ENCODE measurements at places on chromosomes 16 and 17. TPM values are rescaled to one million over a fixed set of nuclear protein-coding genes. Genes with fewer than 3 reads are reported as not detected.

Gene EVI2A
- total RNA-seq, result 2.2 TPM

Gene PRCD
- total RNA-seq, result 3.2 TPM

GRCh38 chr16:89607937-89608740, 5.3 kb upstream of the DPEP1 start:
- no peak overlapping the region for H3K4me3 ChIP-seq
- H3K36me3 ChIP-seq, result no peaks in the 10 kb centered on the region
- H3K27ac ChIP-seq, result no peak overlapping the region

GRCh38 chr16:26651464-26651863, 415.3 kb upstream of the C16orf82 start:
- DNase-seq, result no peak
- no peak overlapping the region for H3K4me3 ChIP-seq
- H3K27ac ChIP-seq, result no peak overlapping the region
- H3K36me3 ChIP-seq, result no peaks in the 10 kb centered on the region

- H3K27me3 ChIP-seq, result no peaks in the 10 kb centered on the region
- H3K4me1 ChIP-seq, result peaks cover 2% of the 10 kb centered on the region
- no peak overlapping the region for H3K4me3 ChIP-seq
Observed at GRCh38 chr17:83175119-83175821, 95.9 kb downstream of the METRNL start.

- H3K36me3 ChIP-seq, result no peaks in the 10 kb centered on the region
- H3K4me3 ChIP-seq, result no peak overlapping the region
- no peak for DNase-seq
Observed at GRCh38 chr17:82283208-82283749, 9.8 kb upstream of the CSNK1D start.

- peaks cover 9% of the 10 kb centered on the region for H3K4me1 ChIP-seq
- H3K36me3 ChIP-seq, result no peaks in the 10 kb centered on the region
- no peak within 1 kb of the TSS for H3K27ac ChIP-seq
- DNase-seq, result peak; percentile 39
Observed at GRCh38 chr16:56589141-56590039, at the start of gene MT3. Gene MT3, plus strand, starts transcription at chr16:56589528. Its CDS starts 63 bp downstream, at chr16:56589591.

DNA sequence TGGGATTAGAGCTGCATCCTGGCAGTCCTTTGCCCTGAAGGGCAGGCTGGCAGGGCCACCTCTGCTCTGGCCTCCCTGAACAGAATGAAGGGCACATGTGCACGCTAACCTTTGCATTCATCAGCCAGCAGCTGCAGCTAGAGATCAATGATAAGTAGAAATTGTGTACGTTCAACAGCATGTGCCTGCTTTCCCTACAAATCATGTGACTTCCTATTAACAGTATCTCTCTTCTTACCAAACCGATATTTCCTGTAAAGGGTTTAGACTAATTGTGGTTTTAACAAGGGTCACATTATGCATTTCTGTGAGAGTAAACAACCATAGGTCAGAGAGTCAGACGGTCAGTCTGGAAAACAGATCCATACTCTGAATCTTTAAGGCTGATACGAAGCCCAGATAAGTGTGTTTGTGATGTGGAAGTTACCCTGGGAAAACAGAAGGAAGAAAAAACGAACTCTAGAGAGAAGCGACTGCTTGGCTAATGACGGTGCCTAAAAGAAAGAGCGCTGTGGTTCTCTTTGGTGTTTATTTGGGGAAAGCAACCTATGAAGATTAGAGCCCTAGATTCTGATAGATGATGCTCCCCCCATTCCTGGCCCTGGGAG, 219.4 kb downstream of the MAF start:
- no peak overlapping the region for H3K4me3 ChIP-seq
- no peaks in the 10 kb centered on the region for H3K36me3 ChIP-seq
- H3K4me1 ChIP-seq, result no peaks in the 10 kb centered on the region
- no peak overlapping the region for H3K27ac ChIP-seq
- no peaks in the 10 kb centered on the region for H3K27me3 ChIP-seq

GRCh38 chr16:79593074-79593531, 7.4 kb downstream of the MAF start:
- peaks cover 18% of the 10 kb centered on the region for H3K4me1 ChIP-seq
- peak overlapping the region; percentile 64 for H3K27ac ChIP-seq
- DNase-seq, result peak; percentile 25
- no peaks in the 10 kb centered on the region for H3K27me3 ChIP-seq
- H3K36me3 ChIP-seq, result no peaks in the 10 kb centered on the region

DNA sequence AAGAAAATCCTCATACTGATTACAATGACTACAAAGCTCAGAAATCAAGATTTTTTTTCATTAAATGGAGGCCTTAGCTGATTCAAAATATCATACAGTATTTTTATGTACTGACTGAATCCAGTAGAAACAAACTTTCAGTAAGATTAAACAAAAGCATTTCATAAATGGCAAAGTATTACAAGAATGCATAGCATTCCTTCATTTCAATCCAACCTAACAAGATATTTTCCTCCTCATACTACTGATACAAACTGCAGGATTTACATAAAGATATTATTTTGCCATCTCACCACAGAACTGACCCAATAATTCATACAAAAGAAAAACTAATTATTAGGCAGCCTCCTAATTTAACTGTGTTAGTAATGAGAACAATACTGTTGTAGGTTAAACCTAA, 6.2 kb upstream of the KANSL1 start:
- H3K4me1 ChIP-seq, result no peaks in the 10 kb centered on the region
- no peak overlapping the region for H3K4me3 ChIP-seq
- no peaks in the 10 kb centered on the region for H3K27me3 ChIP-seq

GRCh38 chr17:70011750-70012149, 63.3 kb upstream of the KCNJ16 start:
- no peak for DNase-seq
- no peaks in the 10 kb centered on the region for H3K27me3 ChIP-seq
- no peak overlapping the region for H3K27ac ChIP-seq
- no peak overlapping the region for H3K4me3 ChIP-seq
- H3K36me3 ChIP-seq, result no peaks in the 10 kb centered on the region
- H3K4me1 ChIP-seq, result no peaks in the 10 kb centered on the region

Data from testis (tissue), 5 donors.